Activated T-helper 1 cell treated with anti-CD3 and anti-CD28 coated beads, Interleukin-12 subunit alpha, Interleukin-12 subunit beta, Interleukin-2, Interleukin-4 antibody, amounts not matched to agents 30 ng/mL and 10 ng/mL and 1 ng/mL, durations not matched to agents 14 hours and 24 hours and 36 hours (primary cell): ENCODE measurements at places on chromosomes 7 and 10. TPM values are rescaled to one million over a fixed set of nuclear protein-coding genes. Genes with fewer than 3 reads are reported as not detected.

The DNAH11 gene
- total RNA-seq, result 1.3 and 1.7 TPM in 2 replicates

DNA sequence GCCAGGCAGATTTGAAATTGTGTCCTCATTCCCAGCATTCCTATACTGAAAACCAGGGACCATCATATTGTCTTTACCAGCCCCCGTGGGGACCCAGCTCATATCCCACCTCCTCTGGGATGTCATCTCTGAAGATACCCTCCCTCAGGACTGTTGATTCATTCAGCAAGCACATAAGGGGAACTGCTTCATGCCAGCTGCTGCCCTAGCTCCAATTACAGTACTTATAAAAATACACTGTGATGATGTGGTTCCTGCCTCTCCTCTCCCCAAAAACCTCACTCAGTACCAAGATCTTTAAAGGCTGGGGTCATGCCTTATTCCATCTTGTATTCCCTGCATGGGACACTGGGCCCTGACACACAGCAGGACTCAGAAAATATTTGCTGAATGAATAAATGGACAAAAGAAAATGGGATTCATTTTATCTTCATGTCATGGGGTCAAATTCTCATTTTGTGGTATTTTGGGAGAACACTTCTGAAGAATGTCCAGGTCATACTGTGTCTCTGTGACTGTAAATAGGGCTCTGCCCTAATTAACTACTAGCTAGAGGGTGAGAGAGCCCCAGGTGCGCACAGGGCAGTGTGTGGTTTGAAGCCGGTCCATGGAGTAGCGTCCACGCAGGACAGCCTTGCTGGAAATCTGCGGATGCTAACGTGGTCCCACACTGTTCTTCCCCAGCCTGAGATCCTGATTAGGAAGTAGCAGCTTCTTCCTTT is 29.0 kb upstream of the DAGLB start:
- H3K36me3 ChIP-seq, result peaks cover 28% of the 10 kb centered on the region
- peaks cover 69% of the 10 kb centered on the region for H3K4me1 ChIP-seq
- H3K4me3 ChIP-seq, result no peak overlapping the region
- DNase-seq, result no peak

DNA sequence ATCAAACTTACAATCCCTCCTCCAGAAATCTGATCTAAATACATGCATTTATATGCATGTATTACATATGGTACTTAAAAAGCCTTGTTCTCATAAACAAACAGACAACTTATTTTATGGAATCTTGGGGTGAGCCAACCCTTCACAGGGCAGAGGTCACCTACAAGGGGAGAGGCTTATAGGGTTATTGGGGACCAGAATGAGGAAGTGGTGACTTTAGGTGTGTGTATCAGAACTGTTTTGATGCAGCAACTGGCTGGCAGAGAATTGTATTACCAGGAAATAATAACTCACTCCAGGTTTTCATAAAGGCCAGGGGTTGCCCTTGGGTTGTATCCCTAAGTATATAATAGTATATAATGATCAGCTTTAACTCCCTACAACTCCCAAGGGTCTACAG is 91.1 kb downstream of the SVIL start:
- no peak overlapping the region for H3K4me3 ChIP-seq
- H3K4me1 ChIP-seq, result peaks cover 11% of the 10 kb centered on the region
- no peaks in the 10 kb centered on the region for H3K27me3 ChIP-seq
- H3K36me3 ChIP-seq, result peaks cover 4% of the 10 kb centered on the region
- no peak for DNase-seq

DNA sequence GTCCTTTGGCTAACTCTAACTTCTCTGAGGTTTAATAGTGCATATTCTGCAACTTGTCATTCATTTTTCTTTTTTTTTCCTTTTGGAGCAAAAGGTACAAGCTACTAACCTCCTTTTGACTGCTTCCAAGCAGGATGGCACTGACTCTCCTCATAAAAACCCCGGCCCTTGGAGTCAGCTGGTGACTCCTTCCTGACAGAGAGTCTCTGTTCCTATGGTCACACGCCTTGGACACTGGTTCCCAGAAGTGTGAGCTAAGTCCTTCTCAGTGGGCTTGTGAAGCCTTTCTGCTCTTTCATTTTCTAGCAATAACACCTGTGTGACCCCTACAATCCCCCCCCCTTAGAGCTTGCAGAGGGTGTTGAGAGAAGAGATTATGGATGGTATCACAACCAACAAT is 21.7 kb downstream of the DOCK4 start:
- no peak overlapping the region for H3K4me3 ChIP-seq
- peaks cover 13% of the 10 kb centered on the region for H3K27me3 ChIP-seq
- H3K4me1 ChIP-seq, result no peaks in the 10 kb centered on the region
- no peak for DNase-seq
- H3K27ac ChIP-seq, result no peak overlapping the region
- no peaks in the 10 kb centered on the region for H3K36me3 ChIP-seq

- no peak for DNase-seq
- no peak overlapping the region for H3K4me3 ChIP-seq
- H3K27me3 ChIP-seq, result peaks cover 4% of the 10 kb centered on the region
- no peak overlapping the region for H3K27ac ChIP-seq
- no peaks in the 10 kb centered on the region for H3K36me3 ChIP-seq
Observed at GRCh38 chr10:116918583-116918982, 69.3 kb downstream of the ENO4 start.
